Pulmonary artery endothelial cell (primary cell): ENCODE measurements at places on chromosomes 11 and 22. TPM values are rescaled to one million over a fixed set of nuclear protein-coding genes. Genes with fewer than 3 reads are reported as not detected.

IFITM5 gene
- not detected in 2 replicates for total RNA-seq

GRCh38 chr11:72236774-72237111 is 7.2 kb downstream of the PHOX2A start:
- no peak for DNase-seq

DNA sequence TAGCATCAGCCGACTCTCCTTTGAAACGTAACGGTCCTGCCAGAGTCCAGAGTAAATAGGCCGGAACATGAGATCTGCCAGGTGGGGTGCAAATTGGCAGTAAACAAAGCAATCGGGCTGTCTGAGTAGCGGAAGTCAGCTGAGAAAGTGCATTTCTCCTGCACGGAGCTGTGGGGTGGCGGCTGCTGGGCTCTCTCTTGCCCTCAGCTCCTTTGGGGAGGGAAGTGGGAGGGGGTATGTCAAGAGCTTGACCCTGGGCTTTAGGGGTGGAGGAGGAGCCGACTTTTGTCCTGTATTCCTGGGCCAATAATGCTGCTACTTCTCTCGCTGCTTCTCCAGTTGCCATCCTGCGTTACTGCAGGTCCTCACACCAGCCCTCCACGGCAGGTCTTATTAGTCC is 11.6 kb downstream of the GRIK4 start:
- DNase-seq: no peak

- DNase-seq: no peak
Measured at GRCh38 chr11:134237557-134237922, 13.1 kb downstream of the VPS26B start.

DNA sequence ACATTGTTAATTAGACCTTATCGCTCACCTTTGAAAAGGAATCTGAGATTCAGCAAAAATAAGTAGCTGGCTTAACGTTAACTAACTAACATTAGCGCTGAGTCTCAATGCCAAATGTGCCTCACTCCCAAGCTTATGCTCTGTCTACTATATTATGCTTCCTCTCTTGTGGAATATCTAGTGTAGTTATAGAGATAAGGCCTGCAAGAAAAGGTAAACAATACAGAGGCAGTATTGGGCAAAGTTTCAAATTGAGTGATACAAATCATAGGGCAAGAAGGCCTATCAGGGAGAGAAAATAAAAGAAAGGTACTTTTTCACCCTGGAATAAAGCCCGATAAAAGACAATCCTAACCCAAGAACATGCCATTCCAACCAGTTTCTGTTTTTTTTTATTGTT is 61.6 kb upstream of the SLC17A6 start:
- no peak for DNase-seq

- DNase-seq: no peak
Measured at GRCh38 chr22:37167981-37168647, 18.4 kb upstream of the IL2RB start.

SCGB1C1 gene
- not detected in 2 replicates for total RNA-seq

YPEL4 gene
- total RNA-seq: 0.14 and 0.20 TPM in 2 replicates

DNA sequence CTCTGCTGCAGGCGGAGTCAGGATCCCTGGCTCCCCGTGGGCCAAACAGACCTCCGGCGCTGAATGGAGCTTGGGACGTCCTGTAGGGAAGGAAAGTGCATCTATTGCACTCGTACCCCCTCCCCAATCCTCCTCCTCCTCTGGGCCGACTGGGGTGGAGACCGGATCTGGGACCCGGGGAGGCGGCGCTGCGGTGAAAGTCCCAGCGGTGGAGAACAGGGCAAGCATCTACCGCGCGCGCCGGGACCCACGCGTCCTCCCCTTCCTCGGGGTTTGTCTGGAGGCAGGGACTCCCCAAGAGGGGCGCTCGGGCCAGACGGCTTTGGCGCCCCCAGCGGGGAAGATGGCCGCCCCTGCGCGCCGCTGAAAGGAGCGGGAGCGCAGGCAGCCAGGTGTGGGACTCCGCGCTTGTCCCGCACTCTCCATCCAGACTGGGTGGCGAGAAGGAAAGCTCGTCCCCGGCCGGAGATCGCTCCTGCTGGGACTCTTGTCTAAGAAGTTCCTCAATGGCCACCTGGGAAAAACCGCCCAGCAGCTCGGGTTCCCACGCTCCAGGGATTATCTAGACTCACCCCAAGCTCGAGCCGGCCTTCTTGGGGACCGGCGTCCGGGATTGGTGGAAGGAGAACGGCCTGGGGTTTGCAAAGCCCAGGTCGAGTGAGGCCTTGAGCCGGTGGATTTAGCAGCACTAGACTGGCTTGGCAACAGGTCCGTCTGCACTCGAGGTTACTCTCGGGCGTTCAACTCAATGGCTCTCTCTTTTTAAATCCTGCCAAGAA is 718 bp downstream of the FADS2 start:
- no peak for DNase-seq

DNA sequence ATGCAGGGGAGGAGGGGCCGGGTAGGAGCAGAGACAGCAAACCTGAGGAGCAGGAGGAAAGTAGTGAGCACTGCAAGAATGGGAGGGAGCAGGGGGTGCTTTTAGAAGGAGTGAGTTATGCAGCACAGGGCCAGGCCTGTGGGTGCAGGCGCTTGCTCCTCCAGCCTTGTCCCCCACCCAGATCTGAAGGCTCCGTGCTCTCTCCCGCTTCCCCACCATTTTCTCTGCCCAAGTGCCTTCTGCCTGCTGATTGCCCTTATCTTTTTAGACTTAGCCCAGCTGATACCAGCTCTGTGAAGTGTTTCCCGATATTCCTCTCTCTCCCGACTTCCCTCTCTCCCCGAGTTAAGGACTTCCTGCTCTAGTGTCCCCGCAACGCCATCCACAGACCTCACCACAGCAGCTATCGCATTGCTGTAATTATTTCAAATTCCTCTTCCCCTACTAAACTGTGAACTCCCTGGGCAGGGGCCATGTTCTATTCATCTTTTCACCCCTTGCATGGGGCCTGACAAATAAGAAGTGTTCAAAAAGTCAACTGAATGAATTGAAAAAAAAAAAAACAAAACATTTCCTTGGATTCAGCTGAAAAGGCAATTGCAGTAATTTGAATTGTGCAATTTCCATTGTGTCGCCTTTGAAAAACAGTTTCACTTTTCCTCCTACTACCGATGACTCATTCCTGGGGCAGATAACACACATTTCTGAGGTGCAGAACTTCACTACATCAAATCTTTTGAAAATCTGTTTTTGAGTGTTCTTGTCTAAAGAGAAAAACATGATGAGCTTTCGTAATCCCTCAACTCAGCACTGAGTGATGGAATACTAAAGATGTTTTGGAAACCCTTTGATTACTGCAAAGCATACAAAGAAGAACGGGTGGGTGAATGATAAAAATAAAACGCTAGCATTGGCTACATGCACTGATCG is 69.7 kb upstream of the BMAL1 start:
- DNase-seq: peak; percentile 63

GRCh38 chr11:106997227-106997626 is 21.0 kb downstream of the GUCY1A2 start:
- DNase-seq: no peak

DNA sequence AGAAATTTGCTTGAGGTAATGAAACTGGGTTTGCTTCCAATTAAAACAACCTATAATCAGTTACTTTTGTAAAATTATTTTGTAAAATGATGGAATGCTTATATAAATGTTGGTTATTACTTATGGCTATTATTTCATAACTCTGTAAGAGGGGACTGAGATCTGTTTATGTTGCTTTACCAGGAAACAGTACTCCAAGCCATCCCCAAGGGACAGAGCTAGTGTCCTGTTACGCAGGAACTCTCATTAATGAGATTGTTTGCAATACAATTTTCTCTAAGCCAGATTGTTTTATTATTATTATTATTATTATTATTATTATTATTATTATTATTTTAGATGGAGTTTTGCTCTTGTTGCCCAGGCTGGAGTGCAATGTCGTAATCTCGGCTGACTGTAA is 2.3 kb upstream of the NOX4 start:
- DNase-seq: no peak

- DNase-seq: no peak
Measured at GRCh38 chr11:135043434-135043833, 631.4 kb upstream of the B3GAT1 start.

DNA sequence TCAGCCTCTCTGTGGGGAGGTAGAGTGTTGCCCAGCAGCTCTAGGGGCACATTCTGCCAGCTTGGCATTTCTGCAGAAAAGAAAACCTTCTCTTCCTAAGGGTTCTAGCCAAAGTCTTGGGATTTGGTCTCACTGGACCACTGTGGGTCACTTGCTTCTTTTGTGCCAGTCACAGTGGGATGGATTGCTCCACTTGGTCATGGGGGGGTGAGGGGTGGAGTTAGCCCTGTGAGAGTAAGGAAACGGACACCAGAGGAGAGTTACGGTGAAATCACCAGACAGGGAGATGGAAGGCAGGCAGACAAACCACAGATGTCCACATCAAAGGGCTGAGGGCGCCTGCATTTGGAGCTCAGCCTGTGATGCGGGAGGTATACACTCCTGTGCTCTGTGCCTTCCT is 10.8 kb downstream of the SGSM1 start:
- DNase-seq: no peak

GRCh38 chr11:64222651-64223000 is 3.4 kb downstream of the TRPT1 start:
- DNase-seq: no peak

DNA sequence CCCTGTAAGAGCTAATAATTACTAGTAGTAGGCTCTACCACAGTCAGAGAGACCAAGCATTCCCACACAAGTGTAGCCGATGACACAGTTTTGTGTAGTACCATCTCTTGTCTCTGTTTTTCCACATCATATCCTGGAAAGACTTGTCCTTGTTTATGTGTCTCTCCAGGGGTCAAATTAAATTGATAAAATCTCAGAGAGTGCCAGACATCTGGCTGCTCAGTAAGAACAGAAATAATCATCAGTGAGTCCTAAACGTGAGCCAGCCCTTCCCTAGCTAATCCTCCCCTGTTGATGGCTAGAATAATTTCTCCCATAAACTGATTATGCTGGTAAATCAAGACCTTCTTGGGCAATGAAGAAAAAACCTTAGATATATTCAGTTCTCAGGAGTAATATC is 111.4 kb upstream of the GRAMD1B start:
- DNase-seq: no peak

SCN4B gene
- total RNA-seq: 0.13 and 0.21 TPM in 2 replicates

LRRC75B gene
- total RNA-seq: 3.9 and 4.3 TPM in 2 replicates

GRCh38 chr11:132332521-132332920 is 962.1 kb downstream of the NTM start:
- no peak for DNase-seq

DNA sequence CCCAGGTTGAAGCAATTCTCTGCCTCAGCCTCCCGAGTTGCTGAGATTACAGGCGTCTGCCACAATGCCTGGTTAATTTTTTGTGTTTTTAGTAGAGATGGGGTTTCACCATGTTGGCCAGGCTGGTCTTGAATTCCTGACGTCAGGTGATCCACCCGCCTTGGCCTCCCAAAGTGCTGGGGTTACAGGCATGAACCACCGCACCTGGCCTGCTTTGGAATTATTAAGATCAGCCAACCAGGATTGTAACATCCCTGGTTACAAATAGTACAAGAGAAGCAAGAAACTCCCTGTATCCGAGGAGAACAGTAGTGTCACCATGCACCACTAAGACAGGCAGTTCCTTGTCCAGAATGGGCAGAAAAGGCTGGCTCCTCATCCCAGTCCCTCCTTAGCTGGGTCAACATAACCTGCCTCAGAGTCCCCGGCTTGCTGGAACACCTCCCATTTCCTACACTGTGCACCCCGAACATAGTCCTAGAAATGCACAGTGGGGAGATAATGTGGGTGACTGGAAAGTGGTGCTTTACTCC is 77.2 kb upstream of the INCENP start:
- no peak for DNase-seq

SNX32 gene
- total RNA-seq: 0.14 and 0.79 TPM in 2 replicates

DNA sequence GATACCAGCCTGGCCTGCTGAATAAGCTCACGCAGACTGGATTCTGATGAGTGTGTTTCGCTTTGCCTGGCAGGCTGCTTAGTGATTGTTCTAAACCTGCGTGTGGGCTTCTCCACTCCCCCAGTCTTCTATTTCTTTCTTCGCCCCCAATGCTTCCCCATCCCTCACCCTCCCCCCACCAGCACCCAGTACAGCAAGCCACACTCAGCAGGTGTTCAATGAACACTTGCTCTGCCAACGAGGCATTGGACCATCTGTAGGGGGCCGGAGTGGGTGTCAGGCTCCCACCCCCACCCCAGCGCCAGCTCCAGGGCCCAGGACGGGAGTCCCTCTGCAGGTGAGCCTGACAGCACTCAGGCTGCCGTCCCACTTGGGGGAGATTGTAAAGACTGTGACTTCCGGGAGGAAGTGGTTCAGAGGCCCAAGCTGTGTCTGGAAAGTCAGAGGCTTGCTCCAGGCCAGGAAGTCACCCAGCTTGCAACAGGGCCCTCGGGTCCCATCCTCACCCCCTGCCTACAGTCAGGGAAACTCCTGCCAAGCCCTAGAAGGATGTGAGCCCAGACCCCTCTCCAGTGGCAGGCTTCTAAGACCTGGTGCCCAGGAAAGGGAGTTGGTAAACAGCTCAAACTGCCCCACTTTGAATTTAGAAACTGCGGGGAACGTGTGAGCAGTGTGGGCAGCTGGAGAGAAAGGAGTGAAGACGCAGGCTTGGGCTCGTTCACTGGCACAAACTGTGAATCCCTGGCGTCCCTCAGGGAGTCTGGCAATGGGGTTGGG is 66.3 kb upstream of the PRDM11 start:
- DNase-seq: no peak

DNA sequence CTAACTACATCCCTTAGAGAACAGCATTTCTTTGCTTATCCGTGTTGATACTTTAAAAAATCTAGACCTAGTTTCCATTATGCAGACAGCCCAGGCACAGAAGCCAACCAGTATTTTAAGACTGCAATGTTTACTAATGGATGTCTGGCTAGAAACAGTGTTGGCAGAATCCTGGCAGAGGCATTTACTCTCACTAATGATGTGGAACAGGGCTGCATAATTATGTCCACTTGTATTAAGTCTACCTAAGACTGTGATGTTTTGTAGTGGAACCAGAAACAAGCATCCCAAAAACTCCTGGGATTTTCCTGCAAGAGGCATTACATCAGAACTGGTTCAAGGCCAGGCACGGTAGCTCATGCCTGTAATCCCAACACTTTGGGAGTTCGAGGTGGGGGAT is 50.2 kb upstream of the PICALM start:
- no peak for DNase-seq

KIRREL3 gene
- not detected in 2 replicates for total RNA-seq

GRCh38 chr11:62399172-62399877 is 19.5 kb upstream of the SCGB1A1 start:
- no peak for DNase-seq

DNA sequence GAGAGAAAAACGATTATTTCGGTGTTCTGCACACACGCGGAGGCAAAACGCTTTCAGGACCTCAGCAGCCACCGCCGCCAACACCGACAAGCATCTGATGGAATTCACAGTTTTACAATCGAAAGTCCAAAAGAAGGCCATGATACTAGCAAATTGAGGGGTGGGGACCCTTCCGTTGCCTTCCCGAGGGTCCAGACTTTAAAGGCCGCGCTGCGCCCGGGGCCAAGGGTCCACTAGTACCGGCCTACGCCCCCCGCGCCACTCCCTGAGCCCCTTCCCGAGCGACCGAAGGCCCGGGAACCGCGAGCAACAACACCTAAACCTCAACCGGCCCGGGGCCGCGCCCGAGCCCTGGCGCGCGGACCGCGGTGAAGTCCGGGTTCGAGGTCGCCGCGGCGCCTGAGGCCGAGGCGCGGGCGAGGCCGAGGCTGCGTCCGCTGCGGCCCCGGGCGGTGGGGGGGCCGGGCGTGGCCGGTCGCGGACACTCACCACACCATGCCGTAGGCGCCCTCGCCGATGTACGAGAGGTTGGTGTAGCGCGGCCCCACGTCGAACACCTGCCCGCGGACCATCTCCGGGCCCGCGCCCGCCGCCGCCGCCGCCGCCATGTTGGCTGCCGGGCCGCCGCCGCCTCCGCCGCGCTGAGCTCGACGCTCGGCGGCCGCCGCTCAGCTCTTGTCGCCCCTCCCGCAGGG is 465 bp downstream of the MAPK1 start:
- DNase-seq: no peak

KCNK7 gene
- 0.04 and 0.13 TPM in 2 replicates for total RNA-seq

KRTAP5-7 gene
- not detected in 2 replicates for total RNA-seq

KCNJ1 gene
- total RNA-seq: 0.11 TPM in 1 of 2 replicates, not detected in the other
